AML-193 (cell line): ENCODE measurements at places on chromosomes 1 and 21.

GRCh38 chr1:202144402-202145067 lies at the start of gene ARL8A:
Gene ARL8A, minus strand, starts transcription at chr1:202144737. Its CDS starts 165 bp downstream, at chr1:202144572.
- peak; percentile 16 for DNase-seq

DNA sequence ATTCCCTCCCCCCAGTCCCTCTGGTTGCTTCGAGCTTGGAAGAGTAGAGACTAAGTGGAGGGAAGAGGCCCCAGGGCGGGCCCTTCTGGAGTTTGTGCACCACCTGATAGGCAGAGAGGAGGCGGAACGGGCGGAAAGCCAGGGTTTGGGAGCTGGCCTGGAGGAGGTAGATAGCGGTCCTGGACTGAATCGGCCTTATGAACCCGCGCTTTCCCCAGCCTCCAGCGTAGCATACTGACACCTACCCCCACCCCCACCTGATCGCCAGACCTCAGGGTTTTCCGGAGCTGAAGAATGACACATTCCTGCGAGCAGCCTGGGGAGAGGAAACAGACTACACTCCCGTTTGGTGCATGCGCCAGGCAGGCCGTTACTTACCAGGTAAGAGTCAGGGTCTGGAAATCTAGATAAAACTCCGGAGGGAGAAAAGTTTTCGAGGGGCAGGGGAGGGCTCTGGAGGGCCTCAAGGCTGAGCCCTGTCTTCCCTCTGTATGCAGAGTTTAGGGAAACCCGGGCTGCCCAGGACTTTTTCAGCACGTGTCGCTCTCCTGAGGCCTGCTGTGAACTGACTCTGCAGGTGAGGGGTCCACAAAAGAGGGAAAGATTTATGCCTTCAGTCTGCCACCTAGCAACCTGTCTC lies 705 bp downstream of the UROD start:
- DNase-seq: peak; percentile 48

- no peak for DNase-seq
Measured at GRCh38 chr21:42833439-42833815, 45.9 kb downstream of the WDR4 start.

- no peak for DNase-seq
Measured at GRCh38 chr21:41195311-41195710, 27.4 kb downstream of the BACE2 start.

GRCh38 chr1:178973652-178974101 lies 52.0 kb upstream of the FAM20B start:
- DNase-seq: no peak

- DNase-seq: no peak
Measured at GRCh38 chr1:219724440-219724839, 111.5 kb upstream of the ZC3H11B start.

DNA sequence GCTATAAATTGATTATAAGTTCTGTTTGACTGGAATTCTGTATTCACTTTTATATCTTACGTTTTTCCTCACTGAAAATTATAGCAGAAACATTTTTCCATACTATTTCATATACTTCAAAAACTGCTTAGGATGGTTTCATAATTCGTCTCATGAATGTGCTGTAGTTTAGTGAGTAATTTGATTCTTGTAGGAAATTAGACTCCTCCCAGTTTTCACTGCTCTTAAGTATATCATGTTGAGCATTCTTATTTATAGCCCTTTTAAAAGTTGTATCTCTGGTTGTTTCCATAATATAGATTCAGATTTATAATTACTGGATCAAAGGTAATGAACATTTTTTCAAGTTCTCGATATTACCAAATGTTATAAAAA lies 250.6 kb downstream of the FMN2 start:
- no peak for DNase-seq

- DNase-seq: peak; percentile 51
Measured at GRCh38 chr1:43975249-43975961, 645 bp downstream of the ATP6V0B start.

- DNase-seq: no peak
Measured at GRCh38 chr1:78864175-78864574, 142.4 kb downstream of the ADGRL4 start.

DNA sequence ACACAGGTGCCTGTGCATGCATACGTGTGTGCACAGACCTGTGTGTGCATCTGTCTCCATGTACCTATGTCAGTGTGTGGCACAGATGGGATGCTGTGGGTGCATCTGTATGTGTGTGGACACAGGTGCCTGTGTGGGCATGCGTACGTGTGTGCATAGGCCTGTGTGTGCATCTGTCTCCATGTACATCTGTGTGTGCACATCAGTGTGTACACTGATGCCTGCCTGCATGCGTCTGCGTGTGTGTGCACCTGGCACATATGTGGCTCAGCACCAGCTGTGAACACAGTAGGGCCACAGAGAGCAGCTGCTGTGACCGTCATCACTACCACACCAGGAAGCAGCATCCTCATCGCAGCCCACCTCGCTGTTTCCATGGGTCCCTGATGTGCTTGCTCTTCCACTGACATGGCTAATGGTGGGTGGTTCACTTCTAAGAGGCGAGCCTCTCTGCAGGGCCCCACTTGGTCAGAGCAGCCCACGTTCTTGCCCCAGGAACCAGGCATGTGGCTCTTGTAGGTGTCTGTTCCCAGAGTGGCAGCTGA lies 9.6 kb upstream of the SPATC1L start:
- DNase-seq: no peak

- DNase-seq: no peak
Measured at GRCh38 chr1:210736713-210737112, 397.2 kb downstream of the KCNH1 start.

GRCh38 chr1:181181792-181182585 lies 93.5 kb downstream of the IER5 start:
- DNase-seq: no peak

GRCh38 chr1:12542138-12542465 lies 75.9 kb downstream of the DHRS3 start:
- DNase-seq: no peak

DNA sequence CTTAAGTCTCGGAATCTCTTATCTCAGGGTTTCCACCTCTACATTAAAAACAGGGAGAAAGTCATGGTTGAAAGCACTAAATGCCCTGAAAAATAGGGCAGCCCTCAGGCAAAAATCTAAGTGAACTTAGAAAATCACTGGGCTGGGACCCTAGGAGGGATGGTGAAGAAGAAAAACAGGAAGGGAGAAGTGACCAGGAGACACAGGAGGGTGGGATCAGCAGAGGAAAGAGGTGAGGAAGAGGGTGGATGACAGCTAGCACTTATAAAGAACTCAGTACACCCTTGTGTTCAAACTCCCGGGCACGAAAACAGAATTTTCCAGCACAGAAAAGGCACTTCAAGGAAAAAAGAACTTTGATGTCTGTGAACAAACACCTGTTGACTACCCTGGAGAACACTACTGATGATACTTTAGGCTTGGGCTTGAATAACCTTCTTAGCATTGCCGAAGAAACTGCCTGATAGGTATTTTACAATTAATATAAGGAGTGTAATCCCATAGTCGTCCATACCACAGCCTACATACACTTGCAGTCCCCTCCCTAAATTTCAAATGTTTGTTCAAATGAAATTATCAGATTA lies 2.0 kb downstream of the CHML start:
- DNase-seq: no peak

GRCh38 chr1:222124602-222125001 lies 382.7 kb upstream of the DUSP10 start:
- no peak for DNase-seq

- no peak for DNase-seq
Measured at GRCh38 chr1:165896277-165896676, 68.9 kb downstream of the UCK2 start.

DNA sequence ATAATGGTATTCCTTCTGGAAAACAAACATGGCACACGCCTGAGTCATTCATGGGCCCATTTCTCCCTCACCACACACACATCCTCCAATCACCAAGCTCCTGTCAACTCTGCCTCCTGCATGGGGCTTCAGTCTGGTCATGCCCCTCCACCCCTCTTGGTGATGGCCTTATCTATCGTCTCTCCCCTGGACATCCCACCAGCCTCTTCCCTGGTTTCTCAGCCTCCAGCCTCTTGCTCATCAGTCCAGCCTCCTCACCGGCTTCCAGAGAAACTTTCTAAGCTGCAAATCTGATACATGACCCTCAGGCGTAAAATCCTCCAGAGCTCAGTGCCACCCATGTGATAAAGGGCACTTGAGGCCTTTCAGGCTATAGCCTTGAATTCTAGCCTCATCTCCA lies 243.9 kb downstream of the FOXD2 start:
- DNase-seq: no peak

GRCh38 chr1:16145662-16146278 lies 10.1 kb downstream of the EPHA2 start:
- no peak for DNase-seq

DNA sequence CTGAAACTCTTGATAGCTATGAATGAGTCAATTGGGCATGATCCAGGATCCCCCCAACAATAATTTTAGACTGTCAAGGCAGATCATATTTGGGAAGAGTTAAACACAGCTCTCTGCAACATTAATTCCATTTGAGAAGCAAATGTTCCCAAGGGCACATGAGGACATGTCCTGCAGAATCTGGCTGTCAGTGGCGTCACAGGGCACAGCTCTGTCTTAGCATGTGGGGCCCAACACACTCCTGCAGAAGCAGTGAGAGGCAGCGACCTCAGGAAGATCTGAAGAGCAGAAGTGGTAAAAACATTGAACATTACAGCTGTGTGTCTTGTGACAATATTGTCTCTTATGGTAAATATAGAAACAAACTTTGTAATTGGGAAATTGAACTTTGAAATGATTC lies 197.1 kb upstream of the PBX1 start:
- no peak for DNase-seq

DNA sequence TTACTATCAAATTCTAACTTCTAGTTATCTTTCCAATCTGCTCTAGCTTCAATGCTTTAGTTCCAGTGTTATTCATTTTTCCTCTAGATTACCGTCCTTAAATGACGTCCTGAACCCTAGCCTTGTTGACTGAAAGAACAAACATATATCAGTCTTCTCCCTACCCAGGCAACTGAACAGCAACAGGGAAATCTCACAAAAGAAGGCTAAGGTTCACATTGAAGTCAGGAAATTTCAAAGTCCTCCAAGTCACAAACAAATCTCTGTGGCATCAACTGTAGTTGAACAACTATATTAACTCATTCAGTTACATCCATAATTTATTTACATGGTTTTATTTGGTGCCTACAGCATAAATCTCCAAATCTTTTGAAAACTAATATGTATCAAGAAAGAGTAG lies 19.5 kb downstream of the FOXJ3 start:
- DNase-seq: no peak

- no peak for DNase-seq
Measured at GRCh38 chr1:40057310-40058030, 16.9 kb downstream of the CAP1 start.

- no peak for DNase-seq
Measured at GRCh38 chr1:66240491-66241484, 293.2 kb upstream of the SGIP1 start.

- DNase-seq: no peak
Measured at GRCh38 chr1:25867210-25867991, 8.1 kb downstream of the PAQR7 start.

DNA sequence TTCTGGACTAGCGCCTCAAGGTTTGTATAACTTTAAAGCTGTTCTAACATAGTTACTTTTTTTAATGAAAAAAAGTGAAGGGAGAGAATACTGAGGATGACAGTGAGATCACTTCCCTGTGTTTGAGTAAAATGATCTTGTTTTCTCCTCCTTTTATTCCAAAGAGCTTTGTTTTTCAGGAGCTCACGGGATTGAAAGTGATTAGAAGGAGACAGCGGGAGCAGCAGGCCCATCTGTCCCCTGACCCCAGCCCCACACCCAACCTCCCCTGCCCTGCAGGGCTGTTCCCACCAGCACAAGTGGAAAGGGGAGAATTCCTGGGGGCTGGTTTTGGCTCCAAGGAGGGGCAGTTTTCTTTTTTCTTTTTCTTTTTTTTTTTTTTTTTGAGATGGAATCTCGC lies 2.1 kb upstream of the DNMT3L start:
- DNase-seq: no peak

- peak; percentile 21 for DNase-seq
Measured at GRCh38 chr1:43978264-43978550, 803 bp upstream of the B4GALT2 start.

DNA sequence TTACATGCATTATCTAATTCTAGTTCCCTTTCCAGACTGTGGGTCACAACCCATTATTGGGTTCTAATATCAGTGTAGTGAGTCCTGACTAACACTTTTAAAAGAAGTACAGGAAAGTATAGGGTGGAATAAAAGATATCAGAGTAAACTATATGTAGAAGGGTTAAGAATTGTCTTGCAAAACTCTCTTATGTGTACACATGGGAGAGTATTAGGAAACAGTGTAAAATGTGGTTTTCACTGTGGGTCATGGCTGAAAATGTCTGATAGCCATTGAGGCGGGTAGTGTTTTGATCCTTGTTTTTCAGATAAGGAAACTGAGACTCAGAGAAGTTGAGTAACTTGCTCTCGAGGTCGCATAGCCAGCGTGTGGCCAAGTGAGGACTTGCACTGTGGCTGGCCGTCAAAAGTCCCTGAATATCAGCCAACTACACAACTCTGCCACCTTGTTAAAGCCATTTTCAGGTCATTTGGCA lies 18.5 kb upstream of the MTARC1 start:
- peak; percentile 68 for DNase-seq

DNA sequence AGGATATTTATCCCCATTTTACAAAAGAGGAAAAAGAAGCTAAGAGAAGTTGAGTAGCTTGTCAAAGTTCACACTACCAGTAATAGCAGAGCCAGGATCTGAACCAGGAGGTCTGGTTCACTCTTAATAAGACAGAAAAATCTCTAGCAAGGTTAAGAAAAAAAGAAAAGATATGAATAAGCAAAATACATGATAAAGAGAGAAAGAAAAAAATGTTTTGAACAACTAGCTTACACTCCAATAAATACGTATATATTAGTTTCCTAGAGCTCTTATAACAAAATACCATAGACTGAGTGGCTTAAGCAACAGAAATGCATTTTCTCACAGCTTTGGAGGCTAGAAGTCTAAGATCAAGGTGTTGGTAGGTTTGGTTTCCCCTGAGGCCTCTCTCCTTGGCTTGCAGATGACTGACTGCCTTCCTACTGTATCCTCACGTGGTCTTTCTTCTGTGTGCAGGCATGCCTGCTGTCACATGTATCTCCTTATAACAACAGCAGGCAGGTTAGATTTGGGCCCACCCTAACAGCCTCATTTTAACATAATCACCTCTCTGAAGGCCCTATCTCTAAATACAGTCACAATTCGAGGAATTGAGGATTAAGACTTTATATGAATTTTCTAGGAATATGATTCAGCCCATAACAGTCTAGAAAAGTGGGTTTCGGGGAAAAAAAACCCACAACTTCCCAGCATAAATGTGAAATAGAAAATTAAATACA lies 60.4 kb downstream of the LEPR start:
- no peak for DNase-seq

- no peak for DNase-seq
Measured at GRCh38 chr1:37672136-37672870, 20.0 kb upstream of the CDCA8 start.

DNA sequence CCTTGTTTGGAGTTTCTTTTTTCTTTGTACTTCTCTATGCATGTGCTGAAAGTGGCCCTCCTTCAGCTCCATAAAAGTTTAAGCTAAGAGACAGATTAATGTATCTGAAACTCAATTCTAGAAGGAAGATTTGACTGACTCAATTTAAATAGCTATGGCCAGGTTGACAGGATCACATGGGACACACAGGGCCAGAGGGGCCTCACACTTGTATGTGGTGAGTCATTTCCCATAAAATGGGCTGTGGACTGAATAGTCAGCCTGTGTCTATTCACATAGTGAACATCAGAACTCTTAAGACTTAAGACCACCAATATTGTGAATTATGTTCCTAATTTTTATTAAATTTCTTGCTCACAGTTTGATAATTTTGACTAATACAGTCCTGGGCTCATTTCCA lies 45.7 kb upstream of the DEPDC1 start:
- DNase-seq: no peak
